ENCODE measurements at places on chromosomes 7 and 10.

DNA sequence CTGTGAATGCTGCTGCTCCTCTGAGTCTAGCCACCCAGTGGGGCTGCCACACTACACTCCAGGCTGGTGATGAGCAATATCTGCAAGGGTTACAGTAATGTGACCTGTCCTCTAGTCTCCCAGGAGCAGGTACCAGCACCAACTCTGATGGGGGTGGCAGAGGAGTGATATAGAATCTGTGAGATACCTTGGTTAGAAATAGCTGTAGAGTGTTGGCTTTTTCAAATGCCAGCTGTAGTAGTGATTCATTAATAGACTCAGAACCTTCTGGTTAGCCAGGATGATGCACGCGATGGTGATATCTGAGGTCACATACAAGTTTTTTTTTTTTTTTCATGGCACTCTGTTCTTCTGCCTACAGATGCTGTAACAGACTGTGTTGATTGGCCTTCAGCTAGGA, 757.1 kb downstream of the INHBA start:
- DNase-seq: no peak

DNA sequence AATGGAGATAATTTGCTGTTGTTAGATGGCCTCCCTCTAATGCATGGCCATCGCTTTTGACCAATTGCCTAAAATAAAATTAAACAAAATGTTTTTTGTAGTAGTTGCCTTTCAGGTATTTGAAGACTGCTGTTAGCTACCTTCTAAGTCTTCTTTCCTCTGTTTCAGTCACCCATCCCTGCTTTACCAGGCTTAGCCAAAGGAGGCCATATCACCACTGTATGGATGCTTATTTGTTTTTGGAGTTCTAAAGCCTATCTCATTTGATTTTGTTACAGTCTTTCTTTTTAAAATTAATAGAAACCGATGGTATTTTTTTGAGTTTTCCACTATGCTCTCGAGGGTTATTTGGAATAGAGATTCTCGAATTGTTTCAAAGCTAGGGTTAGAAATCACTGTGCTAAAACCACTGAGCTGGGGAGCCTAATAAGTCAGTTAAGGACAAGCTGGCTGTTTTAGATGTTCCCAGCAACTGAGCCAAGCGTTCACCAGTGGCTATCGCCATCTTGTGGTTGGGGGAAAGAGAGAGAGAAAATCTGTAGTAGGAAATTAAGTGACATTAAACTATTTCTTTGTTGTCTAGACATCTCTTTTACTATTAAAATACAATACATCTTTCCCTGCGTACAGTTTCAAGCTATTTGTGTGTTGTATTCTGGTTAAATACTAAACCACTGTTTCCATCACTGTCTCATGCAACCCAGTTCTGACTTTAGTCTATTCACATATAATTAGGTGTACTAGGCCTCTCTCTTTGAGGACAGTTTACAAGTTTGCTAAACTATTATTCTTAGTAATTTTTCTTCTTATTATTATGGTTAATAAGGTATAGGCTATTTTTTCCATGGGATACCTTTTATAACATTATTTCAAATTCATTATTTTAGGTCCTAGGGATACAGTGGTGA, 52.2 kb downstream of the GPR158 start:
- no peak for DNase-seq

- DNase-seq: peak; percentile 44
These were observed 8.7 kb upstream of the LIPM start for GRCh38 chr10:88793712-88794299.

DNA sequence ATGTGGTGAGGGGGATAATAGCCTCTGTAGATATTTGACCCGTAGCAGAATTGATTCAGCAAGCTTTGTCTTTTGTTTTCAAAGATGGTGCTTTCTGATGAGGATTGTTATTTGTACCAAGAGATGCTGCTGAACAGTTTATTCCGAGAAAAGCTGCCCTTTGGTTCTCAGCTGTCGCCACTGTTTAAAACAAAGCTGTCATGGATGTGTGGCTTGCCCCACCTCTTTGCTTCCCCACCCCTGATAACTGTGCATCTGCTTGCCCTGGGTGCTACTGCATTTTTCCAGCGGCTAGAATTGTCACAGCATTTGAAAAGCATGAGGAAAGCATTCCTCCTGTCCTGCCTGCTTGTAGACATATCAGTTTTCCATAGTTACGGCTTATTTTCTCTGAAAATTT, 226.9 kb upstream of the CSTF2T start:
- DNase-seq: no peak

- peak; percentile 58 for DNase-seq
These were observed 1.5 kb downstream of the LIPK start for GRCh38 chr10:88707429-88708155.

DNA sequence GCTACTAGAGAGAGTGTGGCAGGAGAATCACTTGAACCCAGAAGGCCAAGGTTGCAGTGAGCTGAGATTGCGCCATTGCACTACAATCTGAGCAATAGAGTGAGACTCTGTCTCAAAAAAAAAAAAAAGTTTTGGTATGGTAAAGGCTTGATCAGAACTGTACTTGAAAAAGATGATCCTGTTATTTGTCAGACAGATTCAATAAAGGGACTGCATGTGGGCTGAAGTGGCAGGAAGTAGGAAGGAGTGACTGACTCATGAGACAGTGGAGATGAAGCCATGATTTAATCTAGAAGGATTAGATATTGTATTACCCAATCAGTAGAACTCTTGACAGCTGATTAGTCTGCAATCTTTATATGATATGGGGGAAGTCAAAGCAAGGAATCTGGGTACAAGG, 2.7 kb upstream of the TMEM254 start:
- DNase-seq: no peak

DNA sequence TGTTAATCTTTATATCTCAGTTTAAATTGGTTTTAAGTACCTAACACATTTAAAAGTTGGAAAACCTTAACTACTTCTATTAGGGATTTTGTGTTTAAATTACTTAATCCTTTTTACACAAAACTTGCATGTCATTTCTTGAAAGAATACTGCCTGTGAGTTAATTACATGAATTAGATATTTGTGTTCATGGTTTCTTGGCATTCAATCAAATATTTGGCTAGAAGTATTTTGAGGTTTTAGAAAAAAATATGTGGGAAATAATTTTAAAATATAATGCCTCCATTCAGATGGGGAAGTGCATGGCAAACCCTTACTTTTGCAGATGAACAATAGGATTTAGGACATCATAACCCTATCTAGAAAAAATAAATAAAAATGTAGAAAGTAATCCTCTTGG, 186.5 kb upstream of the SEMA3E start:
- no peak for DNase-seq

DNA sequence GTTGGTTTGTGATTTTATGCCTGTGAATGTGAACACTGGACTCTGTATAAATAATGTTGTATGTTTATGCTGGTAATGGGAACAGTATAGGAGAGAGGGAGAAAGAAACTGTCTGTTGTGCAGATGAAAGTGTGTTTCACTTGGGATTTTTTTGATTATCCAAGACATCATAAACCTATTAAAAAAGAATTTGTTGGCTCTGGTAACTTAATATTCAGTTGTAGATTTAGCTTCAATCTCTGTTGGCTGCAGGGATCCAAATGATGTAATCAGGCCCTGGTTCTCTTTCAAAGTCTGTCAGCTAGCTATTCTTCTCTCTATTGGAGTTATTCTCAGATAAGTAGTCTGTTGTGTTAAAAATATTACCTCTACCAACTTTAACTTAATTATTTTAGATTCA, 168.8 kb upstream of the RHOBTB1 start:
- DNase-seq: no peak

GRCh38 chr10:105188737-105189462, 547.8 kb downstream of the SORCS3 start:
- peak; percentile 91 for DNase-seq

DNA sequence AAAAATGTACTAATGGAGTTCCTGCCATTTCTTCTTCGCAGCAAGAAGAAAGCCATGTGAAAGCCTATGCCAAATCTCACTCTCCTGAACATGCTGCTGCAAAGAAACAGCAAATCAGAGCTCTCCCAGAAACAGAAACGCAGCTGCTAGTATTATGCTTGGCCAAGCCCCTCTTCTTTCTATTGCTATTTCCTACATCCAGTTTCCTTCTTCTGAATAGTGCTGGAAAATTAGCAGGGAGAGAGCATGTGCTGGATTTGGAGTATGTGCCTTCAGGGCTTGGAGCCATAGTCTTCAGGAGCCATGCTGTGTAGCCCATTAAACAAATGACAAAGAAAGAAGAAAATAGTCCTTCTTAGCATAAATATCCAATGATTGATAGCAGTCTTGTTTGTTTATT, 852.0 kb upstream of the PHF14 start:
- no peak for DNase-seq

GRCh38 chr7:15720849-15721471, 34.5 kb upstream of the MEOX2 start:
- peak; percentile 33 for DNase-seq

DNA sequence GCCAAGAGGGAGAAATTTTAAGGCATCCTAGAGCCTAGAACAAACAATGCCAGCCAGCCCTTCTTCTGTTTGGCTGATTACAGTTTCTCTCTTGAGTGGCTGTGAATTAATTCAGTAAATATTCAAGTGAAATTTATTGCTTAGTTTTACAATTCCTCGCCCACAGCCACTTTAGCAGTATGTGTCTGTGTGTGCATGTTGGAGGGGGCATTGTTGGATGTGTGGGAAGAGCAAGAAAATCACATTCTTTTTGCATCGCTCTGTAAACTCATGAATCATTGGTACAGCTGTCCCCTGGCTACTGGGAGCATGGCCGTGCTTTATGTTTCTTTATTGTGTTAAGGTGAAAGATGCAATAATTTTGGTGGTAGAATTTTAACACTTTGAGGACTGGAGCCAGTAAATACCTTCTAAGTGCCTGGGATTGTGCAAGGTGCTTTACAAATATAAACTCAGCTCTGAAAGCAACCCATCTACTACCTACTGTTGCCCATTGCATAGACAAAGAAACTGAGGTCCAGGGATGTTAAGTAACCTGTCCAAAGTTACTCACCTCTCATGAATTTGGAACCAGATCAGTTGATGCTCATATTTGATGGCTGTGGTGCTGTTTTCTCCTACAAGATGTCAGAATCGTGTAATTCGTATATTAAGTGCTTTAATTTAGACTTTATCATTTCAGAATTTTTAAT, 89.9 kb upstream of the BTBD16 start:
- DNase-seq: peak; percentile 53

- DNase-seq: no peak
These were observed 38.4 kb downstream of the ATXN7L1 start for GRCh38 chr7:105837765-105838626.

DNA sequence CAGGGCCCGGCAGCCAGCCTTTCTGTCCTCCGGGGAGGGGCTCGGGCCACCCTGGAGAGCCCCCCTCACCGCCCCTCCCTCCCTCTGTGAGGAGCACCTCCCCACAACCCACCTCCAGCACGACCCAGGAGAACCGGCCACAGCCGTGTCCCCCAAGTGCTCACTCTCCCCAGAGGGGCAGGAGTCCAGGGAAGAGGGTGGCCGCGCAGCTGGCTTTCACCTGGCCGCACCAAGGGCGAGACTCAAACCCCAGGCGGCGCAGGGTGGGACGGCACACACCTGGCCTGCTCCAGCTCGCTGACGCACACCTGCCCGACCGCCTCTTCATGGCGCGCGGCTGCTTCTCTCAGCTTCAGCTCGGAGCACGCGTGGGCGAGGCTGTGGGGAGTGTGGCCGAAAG, 73.4 kb downstream of the CFAP46 start:
- no peak for DNase-seq

DNA sequence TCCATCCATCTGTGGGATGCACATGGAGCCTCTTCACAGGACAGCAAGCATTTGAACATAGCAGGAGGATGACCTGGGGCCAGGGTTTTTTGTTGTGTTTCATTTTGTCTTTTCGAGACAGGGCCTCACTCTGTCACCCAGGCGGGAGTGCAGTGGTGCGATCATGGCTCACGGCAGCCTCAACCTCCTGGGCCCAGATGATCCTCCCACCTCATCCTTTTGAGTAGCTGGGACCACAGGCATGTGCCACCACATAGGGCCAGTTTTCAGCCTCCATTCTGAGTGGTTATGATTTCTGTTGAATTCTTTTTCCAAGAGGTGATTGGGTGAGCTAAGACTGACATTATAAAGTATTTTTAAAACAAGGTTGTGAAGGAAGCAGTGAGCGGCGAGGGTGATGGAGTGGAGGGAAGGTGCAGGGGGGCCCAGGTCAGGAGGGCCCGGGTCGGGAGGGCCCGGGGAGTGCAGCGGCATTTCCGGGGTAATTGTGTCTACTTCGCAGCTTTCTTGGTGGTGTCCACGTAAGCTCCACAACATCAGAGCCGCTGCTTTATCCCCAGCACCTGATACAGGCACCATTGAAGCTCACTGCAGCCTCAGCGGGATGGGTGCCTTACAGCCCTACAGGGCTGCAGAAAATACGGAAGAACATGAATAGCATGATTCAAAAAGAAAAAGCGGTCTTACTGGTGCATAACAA, 12.0 kb upstream of the LARP4B start:
- DNase-seq: no peak

- no peak for DNase-seq
These were observed 2.4 kb downstream of the MKX start for GRCh38 chr10:27743012-27743876.

- DNase-seq: no peak
These were observed 8.4 kb downstream of the COL13A1 start for GRCh38 chr10:69810097-69810496.

- no peak for DNase-seq
These were observed 25.9 kb downstream of the PIK3CG start for GRCh38 chr7:106890952-106891351.

DNA sequence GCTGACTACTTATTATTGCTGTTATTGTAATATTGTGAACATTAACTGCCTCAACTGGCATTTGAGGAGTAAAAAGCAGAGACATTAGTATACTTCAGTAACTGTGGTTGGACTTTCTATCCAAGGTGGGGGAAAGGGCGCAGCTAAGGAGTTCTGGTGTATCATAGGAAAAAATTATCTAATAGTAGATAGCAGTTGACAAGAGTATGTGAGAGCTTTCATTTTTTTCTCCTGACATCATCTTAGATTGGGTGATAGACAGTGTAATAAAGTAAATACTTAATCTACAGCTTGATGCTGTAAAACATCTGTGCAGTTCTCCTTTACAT, 68.9 kb downstream of the PHTF2 start:
- DNase-seq: peak; percentile 86

DNA sequence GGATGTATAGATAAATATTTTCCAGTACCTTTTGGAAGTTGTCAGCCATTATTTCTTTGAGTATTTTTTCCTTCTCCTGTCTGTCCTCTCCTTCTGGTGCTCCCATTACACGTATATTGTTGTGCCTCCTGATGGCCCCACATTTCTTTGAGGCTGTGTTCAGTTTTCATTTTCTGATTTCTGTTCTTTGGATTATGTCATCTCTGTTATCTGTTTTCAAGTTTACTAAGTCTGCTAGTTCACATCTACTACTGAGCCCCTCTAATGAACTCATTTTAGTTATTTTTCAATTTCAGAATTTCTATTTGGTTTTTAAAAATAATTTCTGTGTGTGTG, 16.3 kb downstream of the RBM33 start:
- DNase-seq: no peak

- no peak for DNase-seq
These were observed 69.0 kb upstream of the ZNF479 start for GRCh38 chr7:57201021-57201894.
